ENCODE measurements at places on chromosomes 5 and 9. TPM values are rescaled to one million over a fixed set of nuclear protein-coding genes. Genes with fewer than 3 reads are reported as not detected.

The FOXE1 gene
- not detected for total RNA-seq

The HBEGF gene
- total RNA-seq = 27.7 TPM

The HINT1 gene
- total RNA-seq = 160 TPM

The PCDHA12 gene
- total RNA-seq = 0.09 TPM

Measured in heart left ventricle (tissue), 16 donors.